CD4-positive, alpha-beta T cell treated with Interferon gamma for 1 hour (primary cell): ENCODE measurements at places on chromosomes 6 and 20.

DNA sequence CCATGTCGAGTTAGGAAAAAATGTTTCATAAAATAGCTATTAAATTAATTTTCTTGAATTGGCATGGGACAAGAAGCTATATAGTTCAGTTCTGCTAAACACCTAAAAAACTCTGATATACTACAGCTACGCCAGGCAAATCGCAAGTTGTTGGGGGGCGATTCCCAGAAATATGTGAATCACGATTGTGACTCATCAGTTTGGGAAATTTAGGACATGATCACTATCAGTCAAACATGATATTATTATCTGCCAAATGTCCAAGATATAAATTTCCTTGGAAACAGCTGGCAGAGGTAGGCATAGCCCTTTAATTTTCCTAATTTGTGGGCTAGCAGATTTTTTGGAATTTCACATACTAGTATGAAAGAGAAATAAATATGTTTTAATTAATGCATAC lies 123.6 kb downstream of the ATXN1 start:
- no peak for DNase-seq

GRCh38 chr6:118295336-118295735 lies 252.8 kb upstream of the PLN start:
- no peak for DNase-seq

DNA sequence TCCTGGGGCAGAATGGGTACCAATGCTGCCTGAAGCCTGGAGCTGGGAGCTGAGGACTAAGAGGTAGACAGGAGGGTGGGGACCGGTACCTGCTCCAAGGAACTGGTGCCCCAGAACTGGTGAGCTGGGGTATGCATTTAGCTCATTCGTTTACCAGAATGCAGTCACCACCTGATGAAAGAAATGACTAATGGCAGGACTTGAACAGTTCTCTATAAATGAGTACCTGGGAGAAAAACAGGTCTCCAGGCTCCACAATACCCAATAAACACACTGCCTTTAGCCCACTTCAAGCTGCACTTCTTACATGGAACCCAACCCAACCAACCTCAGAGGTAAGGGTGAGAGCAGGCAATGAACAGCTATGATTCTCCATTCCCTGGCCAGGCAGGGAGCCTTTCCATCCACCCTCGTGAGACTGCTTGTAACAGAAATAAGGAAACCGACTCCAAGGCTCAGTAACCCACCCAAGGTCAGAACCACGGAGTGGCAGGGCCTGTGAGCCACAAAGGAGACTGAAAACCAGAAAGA lies 15.4 kb downstream of the FKBP1A start:
- no peak for DNase-seq

DNA sequence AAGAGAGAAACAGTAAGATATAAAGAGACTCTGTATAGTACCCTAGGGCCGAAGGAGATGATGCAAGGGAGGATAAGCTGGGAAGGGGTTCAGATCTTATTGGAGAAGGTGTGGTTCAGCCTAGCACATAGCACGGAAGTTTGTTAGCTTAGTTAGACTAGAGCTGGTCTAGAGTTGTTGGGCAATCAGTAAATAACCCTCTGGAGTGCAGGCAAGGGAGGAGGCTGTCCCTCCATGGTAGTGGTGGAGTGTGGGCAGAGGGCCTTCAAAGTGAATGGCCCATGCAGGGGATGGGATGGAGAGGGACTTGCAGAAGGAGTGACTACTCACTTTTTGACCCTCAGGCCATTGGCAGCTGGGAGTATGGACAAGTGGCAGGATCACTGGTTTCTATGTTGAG lies 20.0 kb downstream of the TULP4 start:
- DNase-seq: no peak

GRCh38 chr6:122098201-122098678 lies 301.2 kb upstream of the HSF2 start:
- DNase-seq: no peak

GRCh38 chr20:61049684-61050083 lies 202.4 kb upstream of the CDH4 start:
- no peak for DNase-seq

DNA sequence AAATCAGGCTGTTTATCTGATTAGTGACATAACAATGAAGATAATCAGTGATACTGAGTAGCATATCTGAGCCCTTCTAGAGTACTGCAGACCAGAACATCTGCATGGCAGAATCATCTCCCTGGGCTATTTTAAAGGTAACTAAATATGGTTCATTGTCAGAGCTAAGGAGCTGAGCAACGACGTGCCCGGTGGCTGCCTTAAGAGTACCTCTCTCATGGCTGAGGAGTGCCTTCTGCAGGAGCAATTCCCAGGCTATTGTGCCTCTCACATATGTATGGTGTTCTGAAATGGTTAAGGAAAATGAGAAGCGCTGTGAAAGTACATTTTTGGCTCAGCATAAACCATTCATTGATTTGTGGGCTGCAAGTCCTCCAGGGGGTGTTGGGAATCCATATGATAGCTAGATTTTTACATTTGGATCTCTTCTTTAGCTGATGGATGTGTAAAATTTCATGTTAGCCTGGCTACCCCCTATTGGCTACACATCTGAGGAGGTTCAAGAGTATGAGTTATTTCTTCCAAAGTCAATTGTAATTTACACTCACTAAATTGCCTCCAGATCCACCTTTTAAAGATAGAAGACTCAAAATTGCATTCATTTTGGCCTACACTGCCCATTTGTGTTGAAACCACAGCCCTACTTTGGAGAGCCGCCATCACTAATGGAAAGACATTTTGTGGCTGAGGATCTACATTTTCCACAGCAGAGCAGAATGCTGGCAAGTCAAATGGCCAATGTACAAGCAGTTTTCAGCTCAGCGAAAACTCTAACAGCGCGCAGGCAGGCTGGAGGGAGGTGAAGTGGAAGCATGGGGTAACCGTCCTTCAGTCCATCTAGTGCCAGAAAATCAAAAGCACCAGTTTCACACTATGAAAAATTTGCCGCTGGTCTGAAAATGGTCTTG lies 198.0 kb downstream of the SIM1 start:
- no peak for DNase-seq

- no peak for DNase-seq
These were observed 351.4 kb downstream of the FOXA2 start for GRCh38 chr20:22232923-22233322.

- no peak for DNase-seq
These were observed 534.0 kb downstream of the PKHD1 start for GRCh38 chr6:51553246-51554015.

- no peak for DNase-seq
These were observed 712.1 kb downstream of the TBC1D32 start for GRCh38 chr6:120622127-120622631.

GRCh38 chr6:51574040-51574439 lies 513.4 kb downstream of the PKHD1 start:
- no peak for DNase-seq

GRCh38 chr20:13659288-13659687 lies 20.6 kb upstream of the TASP1 start:
- no peak for DNase-seq
